T-helper 17 cell (primary cell): ENCODE measurements at places on chromosomes 3 and 15. TPM values are rescaled to one million over a fixed set of nuclear protein-coding genes. Genes with fewer than 3 reads are reported as not detected.

The CACNA2D3 gene
- 0.08 TPM for total RNA-seq

The FAM81A gene
- not detected for total RNA-seq

The FOXL2 gene
- total RNA-seq, result not detected

GRCh38 chr15:69319384-69320375 lies 21.0 kb downstream of the PAQR5 start:
- no peak for DNase-seq

- no peak for DNase-seq
These were observed 3.8 kb downstream of the IL1RAP start for GRCh38 chr3:190517687-190518086.

GRCh38 chr15:80890341-80891005 lies 99.1 kb downstream of the MESD start:
- no peak for DNase-seq
